ENCODE measurements at places on chromosomes 1 and 21. TPM values are rescaled to one million over a fixed set of nuclear protein-coding genes. Genes with fewer than 3 reads are reported as not detected.

The AKT3 gene
- total RNA-seq, result 98.2 TPM

The CRNN gene
- not detected for total RNA-seq

The DNAJC28 gene
- total RNA-seq, result 1.0 TPM

The TRIM45 gene
- total RNA-seq, result 3.3 TPM

The LRRC71 gene
- 1.2 TPM for total RNA-seq

The CD2 gene
- total RNA-seq, result not detected

The FAM110D gene
- 5.1 TPM for total RNA-seq

The MTARC2 gene
- total RNA-seq, result 12.0 TPM

The COPA gene
- 167 TPM for total RNA-seq

The NTMT2 gene
- total RNA-seq, result not detected

The GPR61 gene
- not detected for total RNA-seq

The GJA8 gene
- not detected for total RNA-seq

The DIO1 gene
- total RNA-seq, result not detected

The GREM2 gene
- not detected for total RNA-seq

The PRUNE1 gene
- total RNA-seq, result 8.6 TPM

The OR2M7 gene
- total RNA-seq, result not detected

The GUCA2A gene
- not detected for total RNA-seq

The CRTC2 gene
- 39.0 TPM for total RNA-seq

The PDC gene
- total RNA-seq, result not detected

The CFHR1 gene
- total RNA-seq, result not detected

The TLR5 gene
- total RNA-seq, result 0.16 TPM

The OVAAL gene
- total RNA-seq, result not detected

The KCNT2 gene
- total RNA-seq, result 1.4 TPM

The SPATA6 gene
- total RNA-seq, result 4.9 TPM

The MNDA gene
- total RNA-seq, result not detected

The AADACL3 gene
- total RNA-seq, result not detected

The CD58 gene
- 12.3 TPM for total RNA-seq

The INAVA gene
- 0.42 TPM for total RNA-seq

The KPRP gene
- total RNA-seq, result not detected

The ADGRB2 gene
- 3.1 TPM for total RNA-seq

The RGS7 gene
- 0.44 TPM for total RNA-seq

The NUDC gene
- total RNA-seq, result 102 TPM

The LINGO4 gene
- not detected for total RNA-seq

The BATF3 gene
- total RNA-seq, result 0.25 TPM

The HTR6 gene
- not detected for total RNA-seq

The EPHX1 gene
- total RNA-seq, result 23.7 TPM

The CEPT1 gene
- 29.1 TPM for total RNA-seq

The TNFAIP8L2 gene
- not detected for total RNA-seq

The SLC30A2 gene
- total RNA-seq, result not detected

The MCOLN2 gene
- total RNA-seq, result not detected

The EPHA2 gene
- total RNA-seq, result 141 TPM

The HSD3B2 gene
- not detected for total RNA-seq

The KCNA3 gene
- total RNA-seq, result not detected

The DPT gene
- not detected for total RNA-seq

The LRRC38 gene
- not detected for total RNA-seq

The PADI3 gene
- not detected for total RNA-seq

The MTARC1 gene
- total RNA-seq, result 3.5 TPM

The ZNF436 gene
- total RNA-seq, result 12.5 TPM

The USF1 gene
- total RNA-seq, result 57.9 TPM

The SPRR2B gene
- not detected for total RNA-seq

The FCRL5 gene
- total RNA-seq, result not detected

The OR6N1 gene
- total RNA-seq, result not detected

The OR2L2 gene
- total RNA-seq, result not detected

The CAMSAP2 gene
- total RNA-seq, result 45.5 TPM

The PCP4L1 gene
- not detected for total RNA-seq

The C1orf56 gene
- 3.5 TPM for total RNA-seq
